Hair follicular keratinocyte (primary cell): ENCODE measurements at places on chromosomes 7 and 10. TPM values are rescaled to one million over a fixed set of nuclear protein-coding genes. Genes with fewer than 3 reads are reported as not detected.

TWNK gene
- total RNA-seq = 6.4 and 14.4 TPM in 2 replicates

GNGT1 gene
- not detected in 2 replicates for total RNA-seq

TRPV5 gene
- not detected in 2 replicates for total RNA-seq

GNAT3 gene
- not detected in 2 replicates for total RNA-seq

ANLN gene
- total RNA-seq = 34.1 and 102 TPM in 2 replicates

PAX2 gene
- total RNA-seq = not detected in 2 replicates

INHBA gene
- total RNA-seq = 28.7 and 121 TPM in 2 replicates

COPS6 gene
- 52.7 and 64.4 TPM in 2 replicates for total RNA-seq

FAM25C gene
- total RNA-seq = 14.0 TPM in 1 of 2 replicates, not detected in the other

CLDN3 gene
- total RNA-seq = not detected in 2 replicates
